Type B pancreatic cell (in vitro differentiated cells): ENCODE measurements at places on chromosomes 12 and 14. TPM values are rescaled to one million over a fixed set of nuclear protein-coding genes. Genes with fewer than 3 reads are reported as not detected.

- no peak for DNase-seq
Measured at GRCh38 chr12:59652130-59652529, 56.3 kb downstream of the SLC16A7 start.

DNA sequence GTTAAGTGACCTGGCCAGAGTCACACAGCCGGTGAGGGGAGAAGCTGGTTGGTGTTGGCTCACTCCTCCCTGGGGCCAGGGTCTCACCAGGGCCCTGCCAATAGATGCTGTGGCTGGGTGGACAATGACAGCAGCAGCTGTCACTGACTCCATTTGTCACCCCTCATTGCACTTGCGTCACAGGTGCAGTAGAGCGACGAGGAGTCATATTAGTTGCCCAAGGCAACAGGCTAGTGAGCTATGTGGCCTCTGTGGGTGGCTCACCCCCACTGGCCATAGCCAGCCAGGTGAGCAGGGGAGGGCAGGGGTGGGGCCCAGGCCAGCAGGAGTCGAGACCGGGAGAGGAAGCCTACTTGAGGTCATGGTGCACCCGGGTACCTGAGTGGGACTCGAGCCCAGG, 9.7 kb downstream of the SLC25A47 start:
- DNase-seq, result no peak

DNA sequence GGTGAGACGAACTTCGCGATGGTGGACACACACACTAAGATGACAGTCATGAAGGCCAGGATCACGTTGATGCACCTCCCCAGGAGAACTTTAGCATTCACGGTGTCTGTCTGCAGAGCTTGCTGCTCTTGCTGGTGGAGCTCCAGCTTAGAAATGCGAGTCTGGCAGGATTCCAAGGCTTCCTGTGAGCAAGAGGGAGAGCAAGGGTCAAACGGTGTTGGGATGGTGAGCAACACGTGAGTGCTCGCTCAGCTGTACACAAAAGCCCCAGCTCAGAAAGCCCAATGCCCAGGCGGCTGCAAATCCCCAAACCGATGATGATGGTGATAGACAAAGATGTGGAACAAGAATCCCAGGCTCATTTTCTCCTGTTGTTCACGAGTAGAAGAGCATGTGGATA, 78.8 kb downstream of the TMCC3 start:
- DNase-seq, result no peak

DNA sequence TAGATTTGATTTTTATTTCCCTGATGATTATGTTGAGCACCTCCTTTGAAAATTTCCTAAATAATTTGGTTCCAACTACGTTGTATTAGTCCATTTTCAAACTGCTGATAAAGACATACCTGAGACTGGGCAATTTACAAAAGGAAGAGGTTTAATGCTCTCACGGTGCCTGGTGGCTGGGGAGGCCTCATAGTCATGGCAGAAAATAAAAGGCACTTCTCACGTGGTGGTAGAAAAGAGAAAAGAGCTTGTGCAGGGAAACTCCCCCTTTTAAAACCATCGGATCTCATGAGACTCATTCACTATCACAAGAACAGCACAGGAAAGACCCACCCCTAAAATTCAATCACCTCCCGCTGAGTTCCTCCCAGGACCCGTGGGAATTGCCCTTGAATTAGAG, 372.3 kb downstream of the RPL10L start:
- DNase-seq, result no peak

GRCh38 chr12:78431931-78432330, 432.6 kb upstream of the SYT1 start:
- DNase-seq, result no peak

- no peak for DNase-seq
Measured at GRCh38 chr14:22656945-22657731, 13.0 kb upstream of the OR6J1 start.

GRCh38 chr14:53608369-53608768, 348.3 kb downstream of the BMP4 start:
- DNase-seq, result no peak

Gene MANSC4
- 0.36 TPM in 1 of 2 replicates, not detected in the other for total RNA-seq

GRCh38 chr12:66637699-66638301, 41.1 kb downstream of the GRIP1 start:
- DNase-seq, result no peak

DNA sequence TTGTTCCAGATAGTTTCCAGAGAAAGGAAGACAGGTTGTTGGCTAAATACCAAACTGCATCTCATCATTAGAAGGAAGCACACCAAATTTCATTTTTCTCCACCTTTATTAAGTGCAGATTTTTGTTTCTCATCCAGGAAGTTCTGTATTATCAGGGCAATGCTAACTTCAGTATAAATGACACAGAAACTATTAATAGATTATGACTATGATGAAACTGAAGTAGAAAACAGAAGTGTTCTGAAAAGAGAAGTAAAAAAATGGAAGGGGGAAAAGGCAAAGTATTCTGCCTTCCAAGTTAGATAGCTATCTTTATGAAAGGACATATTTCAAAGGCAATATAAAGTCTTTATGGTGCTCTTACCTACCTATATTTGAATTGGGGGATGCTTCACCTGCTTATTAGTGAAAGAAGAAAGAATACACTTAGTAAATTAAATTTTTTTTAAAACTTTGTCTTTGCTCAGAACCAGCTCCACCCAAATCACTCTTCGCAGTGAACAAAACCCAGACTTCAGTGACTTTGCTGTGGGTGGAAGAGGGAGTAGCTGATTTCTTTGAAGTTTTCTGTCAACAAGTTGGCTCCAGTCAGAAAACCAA, 223.9 kb downstream of the PTPRO start:
- DNase-seq, result no peak

- DNase-seq, result no peak
Measured at GRCh38 chr12:80935111-80935510, 2.6 kb downstream of the LIN7A start.

DNA sequence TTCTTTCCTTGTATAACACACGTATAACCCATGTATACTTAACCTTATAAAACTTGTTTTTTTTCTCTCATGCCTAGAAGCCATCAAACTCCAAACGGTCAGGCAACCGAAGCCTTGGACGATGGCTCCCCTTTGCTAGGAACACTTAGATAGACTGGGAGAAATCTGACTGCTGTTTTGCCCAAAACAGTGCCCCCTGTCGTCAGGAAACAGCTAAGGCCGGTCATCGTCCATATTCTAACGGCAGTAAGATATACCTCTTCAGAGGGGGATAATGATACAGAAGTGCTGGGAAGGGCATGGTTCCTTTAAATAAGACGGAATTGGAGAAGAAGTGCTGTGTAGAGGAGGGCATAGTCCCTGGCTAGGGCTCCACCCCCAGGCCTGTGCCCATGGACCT, 130.5 kb downstream of the SLC41A2 start:
- no peak for DNase-seq

DNA sequence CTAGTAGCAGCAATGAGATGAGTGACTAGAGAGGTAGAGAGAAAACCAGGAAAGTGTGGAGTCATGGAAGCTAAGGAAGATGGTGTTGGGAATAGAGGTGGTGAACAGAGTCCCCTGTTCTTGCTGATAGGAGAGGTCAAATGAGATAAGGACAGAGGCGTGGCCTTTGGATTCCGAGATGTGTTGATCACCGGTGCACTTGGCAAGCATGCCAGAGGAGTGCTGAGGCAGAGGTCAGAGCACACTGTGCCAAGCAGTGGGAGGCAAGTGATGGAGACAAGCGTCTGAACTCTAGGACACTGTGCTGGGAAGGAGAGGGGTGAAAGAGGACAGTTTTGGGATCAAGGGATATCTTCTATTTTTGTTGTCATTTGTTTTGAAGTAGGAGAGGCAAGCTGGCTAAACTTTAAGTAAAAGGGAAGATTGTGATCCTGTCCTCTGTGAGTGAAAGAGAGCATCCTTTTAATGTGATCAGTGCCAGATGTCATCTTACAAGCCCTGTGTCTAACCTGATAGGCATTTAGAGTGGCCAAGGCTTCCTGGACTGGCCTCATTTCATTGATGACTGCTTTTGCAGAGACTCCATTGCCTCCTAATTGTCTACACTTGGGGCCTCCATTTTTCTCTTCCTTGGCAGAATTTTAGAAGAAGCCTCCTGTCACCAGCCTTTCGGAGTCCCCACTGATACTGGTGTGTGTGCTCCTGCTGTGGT, 336.4 kb downstream of the CACNA1C start:
- DNase-seq, result no peak

DNA sequence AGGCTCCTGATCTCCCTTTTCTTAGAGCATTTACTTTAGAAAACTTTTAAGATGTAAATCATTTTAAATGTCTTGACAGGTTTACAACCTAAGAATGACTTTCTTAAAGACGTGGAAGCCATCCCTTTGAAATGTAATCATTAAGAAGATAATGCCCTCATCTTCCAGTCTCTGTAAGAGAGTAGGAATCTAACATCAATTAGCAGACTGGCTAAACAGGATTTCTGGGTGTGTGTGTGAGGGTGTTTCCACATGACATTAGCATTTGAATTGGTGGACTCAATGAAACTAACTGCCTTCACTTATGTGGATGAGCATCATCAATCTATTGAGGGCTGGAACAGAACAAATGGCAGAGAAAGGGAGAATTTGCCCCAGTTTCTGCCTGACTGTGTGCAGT, 329.5 kb downstream of the RPL10L start:
- no peak for DNase-seq

Gene DRAM1
- total RNA-seq, result 12.5 and 20.6 TPM in 2 replicates

DNA sequence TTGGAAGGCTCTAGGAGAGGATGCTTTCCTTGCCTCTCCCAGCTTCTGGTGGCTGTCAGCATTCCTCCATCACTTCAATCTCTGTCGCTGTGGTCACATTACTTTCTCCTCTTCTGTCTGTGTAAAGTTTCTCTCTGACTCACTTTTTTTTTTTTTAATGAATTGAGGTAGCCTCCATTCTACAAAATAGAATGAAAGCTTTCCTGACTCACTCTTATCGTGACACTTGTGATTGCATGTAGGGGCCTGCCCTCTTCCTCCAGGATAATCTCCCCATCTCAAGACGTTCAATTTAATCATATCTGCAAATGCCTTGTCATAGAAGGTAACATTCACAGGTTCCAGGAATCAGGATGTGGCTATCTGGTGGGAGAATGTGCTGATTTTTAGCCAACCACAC, 153.5 kb upstream of the HMGA2 start:
- DNase-seq, result no peak

- DNase-seq, result no peak
Measured at GRCh38 chr12:47102406-47102805, 22.6 kb upstream of the AMIGO2 start.

Gene CBLN3
- total RNA-seq, result 1.4 and 2.4 TPM in 2 replicates

- no peak for DNase-seq
Measured at GRCh38 chr14:21081521-21082142, 11.5 kb downstream of the ARHGEF40 start.

DNA sequence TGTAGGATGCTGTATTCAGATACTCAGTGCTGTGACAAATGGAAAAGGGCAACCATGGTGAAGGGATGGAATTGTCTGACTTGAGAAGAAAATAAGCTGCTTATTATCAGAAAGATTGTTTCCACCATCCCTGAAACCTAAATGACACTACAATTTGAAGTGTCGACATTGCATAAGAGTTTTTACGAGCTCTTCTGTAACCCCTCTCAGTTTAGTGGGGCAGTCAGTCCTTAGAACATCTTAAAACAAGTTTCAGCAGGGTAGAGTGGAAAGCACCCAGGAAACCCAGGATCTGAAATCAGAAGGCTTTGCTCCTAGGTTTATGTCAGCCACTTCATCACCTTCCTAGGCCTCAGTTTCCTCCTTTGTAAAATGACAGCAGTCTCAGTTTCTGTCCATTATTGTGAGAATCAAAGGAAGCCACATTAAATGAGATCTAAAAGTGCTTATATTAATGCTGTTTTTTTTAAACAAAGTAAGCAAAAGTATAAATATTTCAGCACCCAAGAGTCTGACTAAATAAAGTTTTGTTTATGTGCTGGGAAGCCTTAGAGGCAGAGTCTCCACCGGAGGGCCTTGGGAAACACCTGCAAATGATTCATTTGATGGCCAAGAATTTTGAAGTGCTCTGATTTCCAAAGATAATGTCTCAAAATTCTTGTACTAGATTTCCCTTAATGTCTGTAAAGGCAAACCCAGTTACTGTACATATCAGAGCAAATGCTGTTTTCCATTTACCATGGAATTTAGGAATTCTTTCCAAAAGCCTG, 1.8 kb downstream of the IFT43 start:
- no peak for DNase-seq

Gene SYNDIG1L
- 0.36 and 0.71 TPM in 2 replicates for total RNA-seq

Gene LBHD2
- not detected in 2 replicates for total RNA-seq

DNA sequence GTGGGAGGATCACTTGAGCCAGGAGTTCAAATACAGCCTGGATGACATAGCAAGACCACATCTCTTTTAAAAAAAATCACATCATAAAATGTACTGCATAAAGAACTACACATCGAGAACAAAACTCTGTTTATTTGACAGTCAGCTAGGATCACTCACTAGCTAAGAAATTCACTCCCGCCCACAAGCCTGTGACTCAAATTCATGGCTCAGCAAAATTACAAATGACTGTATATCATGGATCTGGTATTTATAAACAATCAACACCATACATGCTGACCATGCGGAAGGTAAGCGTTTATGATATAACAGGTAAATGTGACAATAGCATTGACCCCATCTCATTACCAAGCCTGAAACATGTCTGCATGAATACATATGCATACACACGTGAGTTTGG, 206.5 kb downstream of the EFCAB11 start:
- DNase-seq, result no peak

Gene LIN7A
- total RNA-seq, result 22.1 and 32.7 TPM in 2 replicates

DNA sequence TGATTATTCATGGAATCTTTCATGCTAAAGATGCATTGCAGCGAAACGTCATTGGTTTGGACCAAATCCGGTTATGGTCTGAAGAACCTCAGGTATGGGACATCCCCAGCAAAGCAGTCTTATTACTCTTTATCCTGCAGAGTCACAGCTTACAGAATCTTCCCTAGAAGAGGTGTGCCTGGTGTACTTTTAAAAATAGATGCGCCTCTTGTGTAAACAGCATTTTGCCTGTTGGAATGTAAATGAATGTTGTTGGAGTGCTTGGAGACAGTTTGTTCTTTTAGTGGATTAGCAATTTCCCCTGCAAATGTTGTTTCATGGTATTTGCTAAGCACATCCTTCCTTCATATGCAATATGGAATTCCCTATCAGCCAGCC, 242.5 kb downstream of the ZFP36L1 start:
- DNase-seq, result no peak

- DNase-seq, result no peak
Measured at GRCh38 chr14:81144824-81145603, 75.7 kb downstream of the GTF2A1 start.

Gene KLRC2
- total RNA-seq, result 0.57 and 0.75 TPM in 2 replicates

Gene KRT77
- total RNA-seq, result 0.27 and 2.3 TPM in 2 replicates

DNA sequence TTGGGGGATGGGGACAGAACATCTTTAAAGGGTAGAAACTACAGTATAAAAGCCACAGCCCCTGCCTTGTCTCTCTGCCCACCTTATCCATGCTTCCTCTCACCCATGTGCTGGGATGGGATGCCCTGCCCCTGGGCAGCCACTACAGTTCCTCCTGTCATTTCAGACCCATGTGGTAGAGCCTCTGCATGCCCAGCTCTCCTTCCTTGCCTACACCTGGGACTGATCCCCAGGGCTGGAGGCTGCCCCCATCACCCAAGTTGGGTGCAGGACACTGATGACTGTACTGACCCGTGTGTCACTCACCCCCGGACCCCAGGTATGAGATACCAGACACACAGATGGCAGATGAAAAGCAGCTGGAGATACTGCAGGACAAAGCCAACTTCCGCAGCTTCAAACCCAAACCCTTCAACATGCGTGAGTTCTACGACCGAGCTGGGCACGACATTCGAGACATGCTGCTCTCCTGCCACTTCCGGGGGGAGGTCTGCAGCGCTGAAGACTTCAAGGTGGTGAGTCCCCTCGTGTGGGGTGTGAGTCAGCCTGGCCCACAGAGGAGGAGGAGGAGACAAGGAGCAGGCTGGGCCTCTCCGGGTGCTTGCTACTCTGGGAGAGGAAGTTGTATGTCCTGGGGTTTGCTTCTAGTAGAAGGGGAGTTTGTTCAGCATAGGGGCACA, 2.2 kb downstream of the ASIC1 start:
- DNase-seq, result no peak

- no peak for DNase-seq
Measured at GRCh38 chr12:65561798-65562382, 262.4 kb upstream of the HMGA2 start.
